ENCODE measurements at places on chromosomes 2 and 18. TPM values are rescaled to one million over a fixed set of nuclear protein-coding genes. Genes with fewer than 3 reads are reported as not detected.

SERPINB3 gene
- total RNA-seq: not detected

NTSR2 gene
- total RNA-seq: not detected

RSAD2 gene
- total RNA-seq: 5.4 TPM

DOK6 gene
- not detected for total RNA-seq

ATP6V1C2 gene
- 0.21 TPM for total RNA-seq

SLC66A3 gene
- 17.3 TPM for total RNA-seq

OSBPL1A gene
- 2.4 TPM for total RNA-seq

ACP1 gene
- 163 TPM for total RNA-seq

OTOS gene
- not detected for total RNA-seq

KCNS3 gene
- total RNA-seq: not detected

RTP5 gene
- 0.12 TPM for total RNA-seq

RGPD8 gene
- 25.2 TPM for total RNA-seq

KRTCAP3 gene
- 14.6 TPM for total RNA-seq

SERPINB4 gene
- not detected for total RNA-seq

GPR39 gene
- not detected for total RNA-seq

RND3 gene
- total RNA-seq: not detected

Measured in activated T-cell treated with anti-CD3 and anti-CD28 coated beads, Interleukin-2, amount 50 U/mL, for 72 hours (primary cell).